ENCODE measurements at places on chromosomes 1 and 21. TPM values are rescaled to one million over a fixed set of nuclear protein-coding genes. Genes with fewer than 3 reads are reported as not detected.

Gene LPAR3
- not detected for total RNA-seq

Gene GJC2
- total RNA-seq: 0.55 TPM

DNA sequence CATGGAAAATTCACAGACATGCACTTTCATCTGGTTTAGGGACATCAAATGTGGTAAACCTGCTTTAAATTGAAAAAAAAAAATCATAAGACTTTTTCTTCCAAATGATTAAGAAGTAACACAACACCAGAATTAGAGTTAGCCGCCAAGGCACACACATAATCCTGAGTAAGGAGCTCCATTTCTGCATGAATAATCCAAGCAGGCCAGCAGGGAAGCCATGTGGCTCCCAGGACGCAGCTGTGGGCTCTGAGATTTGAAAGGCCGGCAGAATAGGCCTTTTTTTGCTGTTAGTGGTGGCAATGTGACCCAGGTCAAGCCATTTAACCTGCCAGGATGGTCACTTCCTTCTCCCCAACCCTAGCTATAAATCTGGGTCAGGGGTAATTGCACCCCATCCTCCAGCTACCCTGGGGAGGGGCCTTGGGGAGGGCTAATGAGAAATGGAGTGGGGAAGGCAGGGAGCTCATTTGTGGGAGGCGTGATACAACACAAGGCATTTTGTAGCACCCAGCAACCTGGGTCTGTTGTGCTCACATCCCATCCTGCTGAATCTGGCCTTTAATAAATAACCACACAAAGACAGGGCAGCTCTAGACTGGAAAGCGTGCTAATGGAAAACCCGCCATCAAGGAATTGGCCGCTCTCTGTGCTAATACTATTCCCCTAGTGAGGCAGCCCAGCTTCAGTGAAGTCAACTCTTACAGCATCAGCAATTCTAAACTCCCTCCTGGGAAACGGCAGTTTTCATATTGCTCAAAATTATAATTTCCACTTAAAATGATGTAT lies 178.5 kb downstream of the RHOU start:
- no peak overlapping the region for H3K27ac ChIP-seq
- H3K36me3 ChIP-seq: no peaks in the 10 kb centered on the region
- peaks cover 3% of the 10 kb centered on the region for H3K27me3 ChIP-seq
- H3K4me3 ChIP-seq: no peak overlapping the region
- no peaks in the 10 kb centered on the region for H3K4me1 ChIP-seq

Gene KCNJ6
- not detected for total RNA-seq

Gene CHI3L2
- total RNA-seq: 1.3 TPM

GRCh38 chr1:39369565-39369964 lies 121.9 kb upstream of the BMP8A start:
- no peaks in the 10 kb centered on the region for H3K4me1 ChIP-seq
- no peak overlapping the region for H3K27ac ChIP-seq
- DNase-seq: no peak
- H3K4me3 ChIP-seq: no peak overlapping the region
- H3K27me3 ChIP-seq: no peaks in the 10 kb centered on the region
- peaks cover 62% of the 10 kb centered on the region for H3K36me3 ChIP-seq

- no peak for DNase-seq
- no peak overlapping the region for H3K27ac ChIP-seq
- peaks cover 90% of the 10 kb centered on the region for H3K27me3 ChIP-seq
- H3K4me3 ChIP-seq: peak overlapping the region; percentile 68
- peaks cover 3% of the 10 kb centered on the region for H3K36me3 ChIP-seq
- H3K4me1 ChIP-seq: peaks cover 25% of the 10 kb centered on the region
These were observed 885 bp upstream of the PROX1 start for GRCh38 chr1:213986925-213987250.

DNA sequence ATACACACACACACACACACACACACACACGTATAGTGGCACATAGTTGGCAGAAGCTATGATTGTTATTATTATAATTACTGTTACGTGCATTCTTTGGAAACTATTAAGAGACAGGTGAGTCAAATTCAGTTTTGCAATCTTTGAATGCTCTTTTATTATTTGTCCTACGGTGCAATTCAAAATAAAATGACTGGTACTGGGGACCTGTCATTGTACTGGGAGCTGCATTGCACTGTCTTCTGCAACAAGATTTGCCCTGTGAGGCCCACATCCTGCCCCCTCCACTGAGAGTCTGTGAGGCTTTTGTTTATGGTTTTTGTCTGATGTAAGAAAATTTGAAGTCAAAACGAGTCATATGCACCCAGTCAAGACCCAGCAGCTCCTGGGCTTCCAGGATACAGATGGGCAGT lies 1.9 kb downstream of the LY9 start:
- H3K4me1 ChIP-seq: peaks cover 68% of the 10 kb centered on the region
- peak; percentile 55 for DNase-seq
- H3K27me3 ChIP-seq: no peaks in the 10 kb centered on the region
- H3K4me3 ChIP-seq: peak overlapping the region; percentile 27
- peaks cover 18% of the 10 kb centered on the region for H3K36me3 ChIP-seq
- H3K27ac ChIP-seq: peak overlapping the region; percentile 25

DNA sequence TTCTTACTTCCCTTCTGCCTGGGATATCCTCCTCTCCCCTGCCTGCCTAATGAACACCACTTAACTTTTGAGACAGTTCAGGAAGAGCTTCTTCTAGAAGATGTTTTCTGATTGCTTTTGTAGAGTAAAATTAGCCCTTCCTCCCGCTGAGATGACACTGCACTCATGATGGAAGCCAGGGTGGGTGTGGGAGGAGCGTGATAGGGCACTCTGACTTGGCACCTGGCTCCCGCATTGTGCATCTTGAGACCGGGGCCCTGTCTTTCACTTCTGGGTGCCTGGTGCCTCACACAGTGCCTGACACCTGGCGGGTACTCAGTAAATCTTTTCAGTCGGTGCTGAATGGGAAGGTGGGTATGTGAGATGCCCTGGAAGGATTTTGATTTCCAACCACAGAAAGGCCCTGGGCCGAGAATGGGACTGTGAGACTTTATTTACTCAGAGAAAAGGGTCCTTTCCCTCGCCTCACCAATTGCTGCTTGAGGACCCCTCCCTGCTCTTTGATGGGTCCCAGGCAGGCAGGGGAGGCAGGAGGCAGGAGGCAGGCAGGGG lies 6.8 kb downstream of the THEM5 start:
- no peak overlapping the region for H3K4me3 ChIP-seq
- H3K4me1 ChIP-seq: peaks cover 21% of the 10 kb centered on the region
- H3K27me3 ChIP-seq: no peaks in the 10 kb centered on the region
- peak overlapping the region; percentile 56 for H3K27ac ChIP-seq

GRCh38 chr1:108592030-108592759 lies 32.3 kb downstream of the EEIG2 start:
- peak overlapping the region; percentile 78 for H3K27ac ChIP-seq
- no peak for DNase-seq
- H3K4me1 ChIP-seq: peaks cover 53% of the 10 kb centered on the region
- no peaks in the 10 kb centered on the region for H3K27me3 ChIP-seq
- H3K36me3 ChIP-seq: peaks cover 33% of the 10 kb centered on the region
- no peak overlapping the region for H3K4me3 ChIP-seq

- no peak overlapping the region for H3K4me3 ChIP-seq
- no peaks in the 10 kb centered on the region for H3K36me3 ChIP-seq
- no peak overlapping the region for H3K27ac ChIP-seq
- DNase-seq: no peak
These were observed 285.4 kb downstream of the SMYD3 start for GRCh38 chr1:246221485-246222255.

Gene FAM78B
- 1.2 TPM for total RNA-seq

DNA sequence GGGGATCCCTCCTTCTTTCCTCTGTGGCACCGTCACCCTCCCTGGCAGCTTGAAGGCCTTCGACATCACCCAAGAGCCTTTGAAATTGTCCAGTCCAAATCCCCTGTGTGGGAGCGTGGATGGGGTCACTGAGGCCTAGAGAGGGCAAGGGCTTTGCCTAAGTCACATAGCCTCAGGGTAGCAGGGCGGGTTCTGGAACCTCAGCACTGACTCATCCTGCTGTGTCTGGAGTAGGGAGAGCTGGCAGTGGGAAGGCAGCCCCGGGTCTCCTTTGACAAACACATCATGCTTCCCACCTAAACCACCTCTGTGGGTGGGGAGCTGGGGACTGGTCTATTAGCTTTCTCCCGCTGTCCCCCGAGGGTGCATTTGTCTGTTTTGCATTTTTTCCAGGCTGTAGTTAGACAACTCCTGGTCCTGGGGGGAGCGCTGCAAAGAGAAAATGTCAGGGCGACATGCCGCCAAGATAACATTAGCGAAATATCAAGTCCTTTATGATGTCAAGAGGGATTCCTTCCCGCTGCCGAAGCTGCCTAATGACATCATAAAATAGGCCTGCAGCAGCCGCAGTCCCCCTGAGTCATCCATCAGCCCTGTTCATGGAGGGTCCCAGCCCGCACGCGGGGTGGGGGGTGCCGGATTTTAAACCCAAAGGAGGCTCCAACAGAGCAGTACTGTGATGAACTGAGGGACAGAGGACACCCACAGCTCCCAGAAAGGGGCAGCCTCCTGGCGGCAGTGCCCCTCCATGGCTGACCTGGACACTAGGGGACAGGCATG lies 77.0 kb upstream of the POU3F1 start:
- H3K36me3 ChIP-seq: no peaks in the 10 kb centered on the region
- no peaks in the 10 kb centered on the region for H3K27me3 ChIP-seq
- H3K4me1 ChIP-seq: no peaks in the 10 kb centered on the region
- H3K4me3 ChIP-seq: no peak overlapping the region

Gene KLHDC8A
- not detected for total RNA-seq

Gene THEM5
- not detected for total RNA-seq

GRCh38 chr1:119475866-119476439 lies 31.1 kb upstream of the HSD3B1 start:
- DNase-seq: peak; percentile 15
- H3K4me3 ChIP-seq: no peak overlapping the region

Gene TAF1A
- 17.6 TPM for total RNA-seq

GRCh38 chr1:159584536-159584935 lies 3.1 kb upstream of the APCS start:
- no peak for DNase-seq
- H3K27ac ChIP-seq: no peak overlapping the region
- H3K4me1 ChIP-seq: no peaks in the 10 kb centered on the region

Gene WDR64
- not detected for total RNA-seq

Gene KRTAP21-2
- not detected for total RNA-seq

Gene PALMD
- not detected for total RNA-seq

Gene TRAF3IP3
- total RNA-seq: 390 TPM

DNA sequence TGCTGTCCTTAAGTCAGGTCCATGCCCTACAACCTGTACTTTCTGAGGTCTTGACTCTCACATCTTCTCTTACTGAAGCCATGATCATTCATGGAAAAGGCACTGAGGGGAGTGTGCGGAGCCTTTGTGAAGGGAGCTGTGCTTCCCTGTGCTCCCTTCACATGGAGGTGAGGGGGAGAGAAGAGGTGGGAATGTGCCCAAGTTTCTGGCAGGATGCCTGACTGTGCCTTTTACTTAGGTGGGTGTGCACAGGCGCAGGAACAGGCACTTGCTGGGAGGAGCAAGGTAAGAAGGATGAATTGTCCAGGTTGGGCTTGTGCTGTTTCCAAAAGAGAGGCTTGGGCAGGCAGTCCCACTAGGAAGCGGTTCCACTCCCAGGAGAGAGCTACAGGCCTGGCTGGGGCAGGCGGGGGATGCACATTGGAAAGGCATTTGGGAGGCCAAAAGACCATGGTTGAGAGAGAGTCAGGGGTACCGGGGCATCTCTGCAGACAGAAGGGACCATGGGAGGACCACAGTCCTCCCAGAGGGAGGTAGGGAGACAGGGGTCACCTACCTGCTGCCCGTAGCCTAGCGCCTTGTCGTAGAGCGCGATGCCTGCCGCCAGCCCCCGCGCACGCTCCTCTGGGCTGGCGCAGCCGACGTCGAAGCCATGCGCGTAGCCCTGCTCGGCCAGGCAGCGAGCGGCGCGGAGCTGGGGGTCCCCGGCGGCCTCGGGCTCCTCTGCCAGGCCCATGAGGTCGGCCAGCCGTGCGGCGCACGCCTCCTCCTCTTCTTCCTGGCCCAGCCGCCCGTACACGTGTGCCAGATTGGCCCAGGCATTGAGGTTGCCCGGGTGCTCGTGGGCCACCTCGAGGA lies 853 bp downstream of the TTC22 start:
- H3K27me3 ChIP-seq: no peaks in the 10 kb centered on the region
- H3K27ac ChIP-seq: no peak overlapping the region
- peaks cover 38% of the 10 kb centered on the region for H3K4me1 ChIP-seq

Gene AVPR1B
- not detected for total RNA-seq

Gene SNX7
- total RNA-seq: not detected

- H3K36me3 ChIP-seq: no peaks in the 10 kb centered on the region
- DNase-seq: no peak
- no peaks in the 10 kb centered on the region for H3K27me3 ChIP-seq
- H3K4me1 ChIP-seq: no peaks in the 10 kb centered on the region
- H3K27ac ChIP-seq: no peak overlapping the region
- no peak overlapping the region for H3K4me3 ChIP-seq
These were observed 338.6 kb downstream of the PAPPA2 start for GRCh38 chr1:176801514-176802020.

DNA sequence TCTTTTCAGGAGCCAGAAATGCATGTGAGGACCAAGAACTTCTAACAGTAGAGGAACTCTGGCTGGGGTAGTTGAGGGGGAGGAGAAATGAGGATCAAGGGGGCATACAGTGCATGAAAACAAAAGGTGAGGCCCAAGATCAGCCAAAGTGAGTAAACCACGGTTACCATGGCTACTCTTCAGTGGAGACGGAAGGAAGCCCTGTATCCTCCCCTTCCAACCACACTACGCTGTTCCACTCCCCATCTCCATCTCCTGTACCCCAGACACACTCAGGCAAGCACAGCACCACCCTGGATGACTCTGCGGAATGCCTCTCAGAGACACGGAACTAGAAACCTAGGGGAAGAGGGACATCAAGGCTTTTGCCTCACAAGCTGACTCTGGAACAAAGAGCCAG lies 157.6 kb upstream of the CAMK1G start:
- H3K27ac ChIP-seq: no peak overlapping the region
- H3K27me3 ChIP-seq: peaks cover 6% of the 10 kb centered on the region
- H3K36me3 ChIP-seq: no peaks in the 10 kb centered on the region
- H3K4me1 ChIP-seq: peaks cover 2% of the 10 kb centered on the region
- H3K4me3 ChIP-seq: no peak overlapping the region

DNA sequence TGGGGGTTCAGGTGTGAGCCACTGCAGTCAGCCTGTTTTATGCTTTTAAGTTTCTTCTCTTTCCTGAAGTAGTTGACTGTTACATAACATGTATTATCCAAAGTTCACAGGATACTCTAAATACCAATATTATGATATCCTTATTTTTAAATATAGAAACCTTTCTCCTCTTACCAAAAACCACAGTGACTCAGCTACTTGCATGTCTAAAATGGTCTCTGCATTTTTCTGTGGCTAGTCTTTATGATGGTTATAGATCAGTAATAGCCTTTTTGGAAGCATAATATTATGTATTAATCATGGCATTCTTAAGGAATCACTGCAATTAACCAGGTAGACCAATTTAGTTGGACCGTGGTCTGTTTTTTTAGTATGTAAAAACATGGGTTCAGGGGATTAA lies 210.8 kb upstream of the CACYBP start:
- H3K36me3 ChIP-seq: no peaks in the 10 kb centered on the region
- no peak overlapping the region for H3K4me3 ChIP-seq
- DNase-seq: no peak
- no peak overlapping the region for H3K27ac ChIP-seq
- H3K4me1 ChIP-seq: peaks cover 14% of the 10 kb centered on the region

GRCh38 chr1:208217781-208218180 lies 26.4 kb downstream of the PLXNA2 start:
- DNase-seq: no peak
- peaks cover 24% of the 10 kb centered on the region for H3K27me3 ChIP-seq
- H3K36me3 ChIP-seq: no peaks in the 10 kb centered on the region

- H3K4me1 ChIP-seq: no peaks in the 10 kb centered on the region
- H3K4me3 ChIP-seq: no peak overlapping the region
- H3K36me3 ChIP-seq: no peaks in the 10 kb centered on the region
- DNase-seq: no peak
These were observed 510.5 kb downstream of the PLPP3 start for GRCh38 chr1:56068908-56069307.

- H3K4me3 ChIP-seq: no peak overlapping the region
- H3K27me3 ChIP-seq: no peaks in the 10 kb centered on the region
- H3K36me3 ChIP-seq: peaks cover 4% of the 10 kb centered on the region
- no peak for DNase-seq
- H3K27ac ChIP-seq: no peak overlapping the region
These were observed 80.3 kb upstream of the ARTN start for GRCh38 chr1:43853161-43853921.
